ENCODE measurements at places on chromosomes 5 and 9. TPM values are rescaled to one million over a fixed set of nuclear protein-coding genes. Genes with fewer than 3 reads are reported as not detected.

The TTC16 gene
- 0.14 TPM for total RNA-seq

- no peaks in the 10 kb centered on the region for H3K36me3 ChIP-seq
- no peak overlapping the region for H3K27ac ChIP-seq
- H3K4me1 ChIP-seq, result no peaks in the 10 kb centered on the region
- H3K4me3 ChIP-seq, result no peak overlapping the region
- DNase-seq, result no peak
- H3K27me3 ChIP-seq, result no peaks in the 10 kb centered on the region
Measured at GRCh38 chr5:160887780-160888179, 35.8 kb upstream of the ATP10B start.

DNA sequence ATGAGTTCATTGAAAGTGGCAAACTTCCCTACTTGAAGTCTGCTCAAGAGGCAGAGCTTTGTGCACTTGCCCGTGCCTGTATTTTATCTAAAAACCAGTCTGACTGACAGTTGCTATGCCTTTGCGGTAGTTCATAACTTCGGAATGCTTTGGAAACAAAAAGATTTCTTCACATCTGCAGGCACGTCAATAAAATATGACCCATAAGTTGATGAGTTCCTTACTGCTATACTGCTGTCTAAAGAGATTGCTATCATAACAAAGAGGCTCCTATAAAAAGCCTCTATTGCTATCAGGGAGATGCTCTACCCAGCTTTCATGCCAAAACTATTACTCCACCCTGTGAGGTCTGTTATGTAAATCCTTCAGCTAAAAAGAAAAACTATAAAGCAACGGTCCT lies 25.4 kb upstream of the RNF20 start:
- H3K4me1 ChIP-seq, result peaks cover 2% of the 10 kb centered on the region
- no peaks in the 10 kb centered on the region for H3K36me3 ChIP-seq
- no peak for DNase-seq
- H3K4me3 ChIP-seq, result no peak overlapping the region

GRCh38 chr9:136695435-136695895 lies 8.2 kb upstream of the AGPAT2 start:
- H3K36me3 ChIP-seq, result no peaks in the 10 kb centered on the region
- peaks cover 4% of the 10 kb centered on the region for H3K4me1 ChIP-seq
- DNase-seq, result no peak

GRCh38 chr9:114238472-114238871 lies 83.1 kb downstream of the COL27A1 start:
- H3K27ac ChIP-seq, result peak overlapping the region; percentile 67
- peaks cover 28% of the 10 kb centered on the region for H3K4me1 ChIP-seq
- H3K4me3 ChIP-seq, result peak overlapping the region; percentile 29
- DNase-seq, result peak; percentile 14
- H3K27me3 ChIP-seq, result no peaks in the 10 kb centered on the region

Data from thoracic aorta (tissue), 2 donors.